ENCODE measurements at places on chromosomes 16 and 17. TPM values are rescaled to one million over a fixed set of nuclear protein-coding genes. Genes with fewer than 3 reads are reported as not detected.
A peak's percentile ranks its signal among the peaks of the same experiment; 100 is the strongest.

- no peak for DNase-seq
Measured at GRCh38 chr16:75506107-75506506, 10.9 kb upstream of the CHST6 start.

GRCh38 chr17:83007504-83008185 lies 71.8 kb upstream of the METRNL start:
- no peak for DNase-seq

DNA sequence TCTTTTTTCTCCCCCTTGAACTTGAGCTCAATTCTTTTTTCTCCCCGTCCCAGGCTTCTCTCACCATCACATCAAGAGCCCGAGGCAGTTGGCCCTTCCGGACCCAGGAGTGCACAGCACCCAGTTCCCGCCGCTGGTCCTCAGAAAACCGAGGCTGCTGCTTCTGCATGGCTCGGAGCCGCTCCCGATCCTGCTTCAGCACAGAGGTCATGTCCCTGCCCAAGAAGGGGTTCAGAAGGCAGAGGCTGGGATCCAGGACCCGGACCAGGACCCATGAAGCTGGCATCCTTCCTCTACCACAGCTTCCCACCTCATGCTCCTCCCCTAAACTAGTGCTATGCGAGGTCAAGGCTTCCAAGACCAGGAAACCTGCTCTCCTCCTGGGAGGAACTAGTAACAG lies 10.5 kb downstream of the PER1 start:
- no peak for DNase-seq

- peak; percentile 33 for DNase-seq
Measured at GRCh38 chr16:87723226-87723623, 42.6 kb downstream of the KLHDC4 start.

DNA sequence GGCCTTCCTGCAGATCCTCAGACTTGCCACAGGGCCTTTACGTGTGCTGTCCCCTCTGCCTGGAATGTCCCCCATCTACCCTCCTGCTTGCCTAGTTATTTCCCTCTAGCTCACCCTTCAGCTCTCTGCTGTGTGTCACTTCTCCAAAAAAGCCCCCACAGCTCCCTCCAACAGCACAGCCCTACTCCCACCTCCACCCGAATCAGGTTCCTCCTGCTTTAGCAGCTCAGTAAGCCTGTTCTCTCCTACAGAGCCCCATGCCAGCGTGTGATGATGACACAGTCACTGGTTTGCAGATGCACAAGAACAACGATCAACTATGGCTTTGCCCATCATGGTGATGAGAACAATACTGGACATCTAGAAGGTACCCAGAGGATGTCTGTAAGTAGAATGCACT lies 7.1 kb upstream of the SAMD14 start:
- no peak for DNase-seq

DNA sequence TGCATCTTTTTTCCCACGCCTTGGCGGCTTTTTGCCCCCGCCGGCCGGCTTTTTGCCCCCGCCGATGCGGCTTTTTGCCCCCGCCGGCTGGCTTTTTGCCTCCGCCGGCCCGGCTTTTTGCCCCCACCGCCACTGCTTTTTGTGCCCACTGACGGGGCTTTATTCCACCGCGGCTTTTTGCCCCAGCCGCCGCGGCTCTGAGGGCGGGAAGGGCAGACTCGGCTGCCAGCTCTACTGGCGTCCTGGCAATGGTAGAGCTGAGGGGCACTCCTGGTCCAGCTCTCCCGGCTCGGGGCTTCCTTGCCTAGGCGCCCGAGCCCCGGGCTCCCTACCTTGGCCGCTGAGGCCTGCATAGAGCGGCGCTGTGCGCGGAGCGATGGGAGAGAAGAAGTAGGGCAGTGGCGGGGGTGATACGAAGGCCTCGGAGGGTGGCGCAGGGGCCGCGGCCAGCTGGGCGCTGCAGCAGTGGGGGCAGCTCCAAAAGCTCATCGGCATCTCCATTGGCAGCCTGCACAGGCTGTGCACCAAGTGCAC lies 591.4 kb downstream of the TP53TG3F start:
- no peak for DNase-seq

- peak; percentile 66 for DNase-seq
Measured at GRCh38 chr16:79598348-79599181, 2.0 kb downstream of the MAF start.

GRCh38 chr16:86018487-86018886 lies 119.5 kb downstream of the IRF8 start:
- DNase-seq: no peak

GRCh38 chr17:65559804-65560627 lies 1.4 kb downstream of the AXIN2 start:
- peak; percentile 50 for DNase-seq

DNA sequence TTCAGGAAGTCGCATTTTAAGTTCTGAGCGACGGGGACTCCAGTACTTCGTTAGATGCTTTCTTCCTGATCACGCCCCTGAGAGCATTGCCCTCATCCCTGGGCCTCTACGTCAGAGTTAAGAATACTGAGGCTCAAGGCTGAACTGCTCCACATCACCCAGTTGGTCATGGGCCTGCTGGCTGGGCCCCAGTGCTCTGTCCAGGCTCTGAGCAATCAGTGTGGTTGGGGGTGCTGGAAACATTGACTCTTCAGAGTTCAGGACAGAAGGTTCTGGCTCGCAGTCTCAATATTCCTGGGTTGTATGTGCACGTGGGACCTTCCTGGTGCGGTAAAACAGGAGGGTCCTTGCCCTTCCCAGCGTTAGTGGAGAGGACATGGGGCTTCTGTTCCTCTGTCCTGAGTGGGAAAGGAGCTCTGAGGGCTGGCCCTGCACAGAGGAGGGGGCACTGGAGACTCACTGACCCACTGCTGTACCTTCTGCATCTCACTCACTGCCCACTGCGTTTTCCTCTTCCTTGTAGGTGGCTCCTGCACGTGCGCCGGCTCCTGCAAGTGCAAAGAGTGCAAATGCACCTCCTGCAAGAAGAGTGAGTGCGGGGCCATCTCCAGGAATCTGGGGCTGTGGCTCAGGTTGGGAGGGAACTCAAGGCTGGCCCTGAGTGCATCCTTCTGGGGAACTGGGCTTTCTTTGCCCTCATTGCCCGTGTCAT lies 518 bp downstream of the MT1E start:
- DNase-seq: peak; percentile 29

DNA sequence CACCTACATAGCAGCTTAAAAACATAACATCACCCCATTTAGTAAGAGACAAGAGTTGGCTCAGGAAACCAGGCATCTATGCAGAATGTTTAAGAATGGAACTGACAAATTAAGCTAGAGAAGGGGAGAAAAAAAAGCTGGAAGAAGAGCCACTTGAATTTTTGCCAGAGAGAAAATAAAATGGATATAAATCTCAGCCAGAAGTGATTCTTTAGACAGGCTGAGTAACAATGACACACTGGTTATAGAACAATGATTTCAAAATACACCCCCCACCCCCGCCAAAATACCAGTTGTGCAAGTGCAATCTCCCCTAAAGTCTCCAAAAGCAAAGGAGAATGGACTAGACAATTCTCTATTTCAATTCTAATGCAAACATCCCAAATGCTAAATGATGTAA lies 22.4 kb downstream of the LSM12 start:
- DNase-seq: no peak

- no peak for DNase-seq
Measured at GRCh38 chr16:50685462-50686063, 4.5 kb upstream of the SNX20 start.

Gene IFI35
- total RNA-seq: 65.3 TPM

Gene TOX3
- total RNA-seq: not detected

Gene RNF157
- total RNA-seq: 39.4 TPM

Data from activated CD4-positive, alpha-beta T cell treated with anti-CD3 and anti-CD28 coated beads for 36 hours (primary cell).